ENCODE measurements at places on chromosomes 6 and 20. TPM values are rescaled to one million over a fixed set of nuclear protein-coding genes. Genes with fewer than 3 reads are reported as not detected.

MAFB gene
- 113 TPM for polyA plus RNA-seq

BHLHE23 gene
- polyA plus RNA-seq, result not detected

BACH2 gene
- polyA plus RNA-seq, result 0.04 TPM

NCOA5 gene
- 6.0 TPM for polyA plus RNA-seq

CD93 gene
- 52.7 TPM for polyA plus RNA-seq

MAK gene
- 0.76 TPM for polyA plus RNA-seq

LAMA4 gene
- polyA plus RNA-seq, result not detected

TRIM40 gene
- not detected for polyA plus RNA-seq

FILIP1 gene
- polyA plus RNA-seq, result not detected

IMPG1 gene
- polyA plus RNA-seq, result not detected

GRCh38 chr20:22815603-22816315 lies 219.4 kb upstream of the SSTR4 start:
- no peak for DNase-seq

DNA sequence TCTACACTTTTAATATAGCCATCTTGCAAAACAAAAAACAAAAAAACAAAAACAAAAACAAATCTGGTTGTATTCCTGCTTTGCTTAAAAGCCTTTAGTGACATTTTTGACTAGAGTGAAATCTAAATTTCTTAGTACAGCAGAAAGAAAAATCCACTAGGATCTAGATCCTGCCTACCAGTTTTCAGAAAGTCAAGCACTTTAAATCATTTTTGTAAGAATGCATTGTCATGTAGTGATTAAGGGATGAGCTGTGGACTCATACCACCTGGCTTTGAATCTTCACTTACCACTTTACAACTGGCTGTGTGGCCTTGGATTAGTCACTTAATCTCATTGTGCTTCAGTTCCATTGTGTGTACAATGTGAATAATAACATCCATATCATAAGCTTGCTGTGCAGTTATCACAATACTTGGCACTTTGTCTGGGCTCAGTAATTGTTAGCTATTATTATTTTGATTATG lies 4.0 kb downstream of the MKKS start:
- DNase-seq, result no peak

DNA sequence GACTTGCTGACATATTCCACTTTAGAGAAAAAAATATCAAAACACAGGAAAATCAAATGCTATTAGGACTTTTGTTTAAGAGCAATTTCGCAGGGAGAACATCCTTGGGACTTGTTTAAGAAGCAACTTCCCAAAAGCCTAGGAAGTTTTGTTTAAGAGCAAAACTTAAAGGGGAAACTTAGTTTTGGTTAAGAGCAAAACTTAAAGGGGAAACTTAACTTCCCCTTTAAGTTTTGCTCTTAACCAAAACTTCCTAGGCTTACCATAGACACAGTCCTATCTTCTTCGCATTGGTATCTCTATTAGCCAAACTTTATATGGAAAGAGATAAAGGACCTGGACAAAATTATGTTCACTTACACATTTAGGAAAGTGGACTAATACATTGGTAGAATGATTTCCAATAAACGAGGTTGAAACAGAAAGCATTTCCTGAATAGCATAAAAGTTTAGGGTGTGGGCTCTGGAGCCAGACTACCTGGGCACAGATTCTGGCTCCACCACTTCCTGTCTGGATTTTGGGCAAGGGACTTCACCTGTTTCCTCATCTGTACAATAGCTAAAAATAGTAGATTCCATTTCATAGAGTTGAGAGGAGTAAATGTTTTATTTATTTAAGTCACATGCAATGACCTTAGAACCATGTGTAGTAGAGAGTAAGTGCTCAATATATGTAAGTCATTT lies 15.7 kb downstream of the PAQR8 start:
- peak; percentile 12 for DNase-seq

DNA sequence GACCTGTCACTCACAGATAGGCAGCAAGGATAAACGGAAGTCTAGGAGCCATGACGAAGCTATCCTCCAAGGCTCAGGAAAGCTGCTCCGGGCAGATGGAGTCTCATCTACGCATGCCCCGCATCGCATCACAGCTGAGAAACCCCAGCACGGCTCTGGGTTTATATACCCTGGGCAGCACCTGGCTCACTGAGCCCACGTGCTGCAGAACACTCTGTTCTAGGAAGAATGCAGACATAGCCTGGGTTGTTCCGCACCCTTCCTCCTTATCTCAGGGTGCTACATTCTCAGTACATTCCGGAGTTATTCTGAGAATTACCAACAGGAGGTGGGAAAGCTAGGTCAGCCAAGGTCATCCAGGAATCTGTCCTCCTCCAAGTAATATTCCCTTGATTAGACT lies 260.4 kb downstream of the CBLN4 start:
- DNase-seq, result no peak

DNA sequence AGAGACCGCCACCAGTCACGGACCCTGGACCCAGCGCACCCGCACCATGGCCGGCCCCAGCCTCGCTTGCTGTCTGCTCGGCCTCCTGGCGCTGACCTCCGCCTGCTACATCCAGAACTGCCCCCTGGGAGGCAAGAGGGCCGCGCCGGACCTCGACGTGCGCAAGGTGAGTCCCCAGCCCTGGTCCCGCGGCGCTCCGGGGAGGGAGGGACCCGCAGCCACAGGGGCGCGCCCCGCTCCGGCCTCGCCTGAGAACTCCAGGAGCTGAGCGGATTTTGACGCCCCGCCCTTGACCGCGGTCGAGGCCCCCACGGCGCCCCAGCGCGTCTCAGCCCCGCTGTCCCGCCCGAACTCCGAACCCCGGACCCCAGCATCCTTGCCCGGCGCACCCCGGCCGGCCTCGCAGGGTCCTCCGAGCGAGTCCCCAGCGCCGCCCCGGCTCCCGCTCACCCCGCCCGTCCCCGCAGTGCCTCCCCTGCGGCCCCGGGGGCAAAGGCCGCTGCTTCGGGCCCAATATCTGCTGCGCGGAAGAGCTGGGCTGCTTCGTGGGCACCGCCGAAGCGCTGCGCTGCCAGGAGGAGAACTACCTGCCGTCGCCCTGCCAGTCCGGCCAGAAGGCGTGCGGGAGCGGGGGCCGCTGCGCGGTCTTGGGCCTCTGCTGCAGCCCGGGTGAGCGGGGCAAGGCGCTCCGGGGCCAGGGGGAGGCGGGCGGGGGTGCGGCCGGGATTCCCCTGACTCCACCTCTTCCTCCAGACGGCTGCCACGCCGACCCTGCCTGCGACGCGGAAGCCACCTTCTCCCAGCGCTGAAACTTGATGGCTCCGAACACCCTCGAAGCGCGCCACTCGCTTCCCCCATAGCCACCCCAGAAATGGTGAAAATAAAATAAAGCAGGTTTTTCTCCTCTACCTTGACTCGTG lies at the start of gene OXT:
OXT (plus strand) TSS at position 11 of the 920 bp plus-strand sequence; CDS start at position 47, 36 bp downstream.
- peak; percentile 47 for DNase-seq

DNA sequence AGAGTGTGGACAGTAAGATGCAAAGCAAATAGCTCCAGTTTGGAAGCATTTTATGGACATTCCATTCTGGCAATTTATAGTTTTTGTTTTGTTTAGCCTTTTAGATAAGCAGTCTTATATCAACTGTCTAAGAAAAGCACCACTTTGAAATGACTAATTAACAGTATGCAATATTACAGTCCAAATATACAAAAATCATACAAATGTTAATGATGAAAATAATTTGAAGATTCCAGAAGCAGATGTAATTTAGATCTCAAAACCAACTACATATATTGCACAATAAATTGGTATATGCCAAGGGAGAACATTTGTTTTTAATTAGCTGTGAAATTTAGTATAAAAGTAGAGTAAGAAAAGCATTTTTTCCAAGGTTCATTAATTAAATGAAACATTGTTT lies 158.8 kb downstream of the KIF6 start:
- DNase-seq, result no peak

DNA sequence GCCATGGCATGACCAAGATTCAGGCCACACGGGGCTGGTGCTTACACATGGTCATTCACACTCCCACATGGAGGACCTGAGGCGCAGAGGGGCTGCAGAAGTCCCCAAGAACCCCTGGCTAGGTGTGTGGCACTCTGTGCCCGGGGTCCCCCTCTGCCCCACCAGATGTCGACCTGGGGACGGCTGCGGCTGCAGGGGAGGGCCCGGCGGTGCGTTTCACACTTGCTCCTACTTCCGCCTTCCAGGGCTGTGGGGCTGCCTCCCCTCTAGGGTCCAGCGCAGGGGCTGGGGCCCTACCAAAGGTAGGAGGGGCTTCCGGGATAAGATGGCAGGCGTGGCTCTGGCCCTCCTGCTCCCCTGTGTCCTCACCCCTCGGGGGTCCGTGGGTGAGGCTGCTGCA lies 81.1 kb upstream of the SLCO4A1 start:
- peak; percentile 3 for DNase-seq

- DNase-seq, result no peak
Observed at GRCh38 chr6:157186785-157187181, 136.5 kb downstream of the TMEM242 start.

DNA sequence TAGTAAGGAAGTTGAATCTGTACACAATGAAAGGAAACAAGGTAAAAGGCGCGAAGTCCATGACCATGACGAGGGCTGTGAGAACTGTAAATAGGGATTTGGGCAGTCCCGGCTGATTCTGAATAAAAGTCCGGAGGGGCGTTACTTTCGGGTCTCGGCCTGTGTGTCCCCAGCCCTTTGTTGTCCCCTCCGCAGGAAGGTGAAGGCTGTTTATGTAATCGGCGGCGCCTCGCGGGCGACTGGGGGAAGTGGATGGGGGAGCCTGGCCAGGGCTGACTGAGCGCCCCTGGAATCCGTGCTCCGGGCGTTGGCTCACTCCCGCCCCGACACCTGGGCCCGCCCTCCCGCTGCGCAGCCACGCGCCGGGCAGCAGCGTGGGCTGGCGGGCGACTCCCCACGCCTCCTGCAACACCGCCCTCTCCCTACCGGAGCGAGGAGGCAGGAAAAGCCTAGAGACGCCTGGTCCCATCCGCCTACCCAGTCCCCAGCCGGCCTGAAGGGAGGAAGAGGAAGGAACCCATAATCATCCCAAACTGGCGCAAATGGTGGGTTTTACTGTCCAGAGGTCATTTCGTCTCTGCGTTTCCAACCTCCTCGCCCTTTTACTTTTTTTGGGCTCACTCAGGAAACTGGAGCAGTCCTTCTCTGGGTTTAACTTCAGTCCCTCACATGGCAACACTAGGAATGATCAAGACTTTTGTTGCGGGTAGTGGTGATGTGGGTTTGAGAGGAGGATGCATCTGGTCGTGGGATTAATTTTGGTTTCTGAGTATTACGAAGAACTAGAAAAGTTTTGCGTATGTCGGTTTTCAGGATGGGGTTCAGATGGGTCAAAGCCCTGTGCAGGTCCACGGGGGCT lies 12.1 kb downstream of the TRIM31 start:
- DNase-seq, result peak; percentile 17

GRCh38 chr20:11850901-11851300 lies 66.8 kb upstream of the BTBD3 start:
- no peak for DNase-seq

- no peak for DNase-seq
Observed at GRCh38 chr20:3461911-3462677, 8.7 kb upstream of the ATRN start.

GRCh38 chr6:99032396-99032795 lies 84.7 kb upstream of the FBXL4 start:
- DNase-seq, result no peak

DNA sequence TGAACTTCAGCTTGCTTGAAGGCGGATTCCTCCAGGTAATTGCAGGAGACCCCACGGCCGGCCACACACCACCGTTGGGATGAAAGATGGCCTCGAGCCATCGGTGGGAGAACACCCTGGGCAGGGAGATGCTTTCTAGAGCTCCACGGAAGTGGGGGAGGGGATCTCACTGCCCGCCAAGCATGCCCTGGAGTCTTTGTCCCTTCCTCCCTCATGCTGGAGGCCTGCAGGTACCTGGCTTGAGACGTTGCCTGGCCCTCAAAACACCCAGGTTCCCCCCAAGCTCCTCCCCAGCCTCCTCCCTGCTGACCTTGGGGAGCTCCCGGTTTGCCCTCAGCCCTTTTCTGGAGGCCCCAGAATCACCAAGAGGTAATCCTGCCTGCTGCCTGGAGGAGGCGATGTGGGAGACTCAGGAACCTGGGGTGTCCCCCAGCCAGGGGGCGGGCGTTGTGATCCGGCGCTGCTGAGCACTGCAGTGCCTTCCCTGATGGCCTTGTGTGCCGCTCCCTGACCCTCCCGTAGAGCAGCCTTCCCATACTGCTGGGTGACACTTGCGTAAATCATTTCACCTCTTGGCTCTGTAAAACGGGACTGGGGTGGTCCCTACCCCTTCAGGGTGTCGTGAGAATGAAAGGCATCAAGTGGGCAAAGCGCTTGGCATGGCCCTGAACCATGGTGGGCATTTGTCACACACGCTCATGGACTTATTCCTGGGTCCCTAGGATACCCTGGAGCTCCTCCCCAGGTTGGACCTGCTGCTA lies 91.4 kb downstream of the CEBPB start:
- DNase-seq, result peak; percentile 34

DNA sequence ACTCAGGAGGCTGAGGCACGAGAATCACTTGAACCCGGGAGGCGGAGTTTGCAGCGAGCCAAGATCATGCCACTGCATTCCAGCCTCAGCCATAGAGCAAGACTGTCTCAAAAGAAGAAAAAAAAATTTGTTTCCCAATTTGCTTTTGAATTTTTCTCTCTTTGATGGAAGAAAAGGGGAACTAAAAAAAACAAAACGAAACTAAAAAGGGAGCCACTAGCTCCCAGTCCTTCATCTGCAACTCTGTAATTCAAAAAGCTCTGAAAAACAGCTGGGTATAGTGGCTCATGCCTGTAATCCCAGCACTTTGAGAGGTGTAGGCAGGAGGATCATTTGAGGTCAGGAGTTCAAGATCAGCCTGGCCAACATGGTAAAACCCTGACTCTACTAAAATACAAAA lies 9.5 kb downstream of the OVOL2 start:
- no peak for DNase-seq

DNA sequence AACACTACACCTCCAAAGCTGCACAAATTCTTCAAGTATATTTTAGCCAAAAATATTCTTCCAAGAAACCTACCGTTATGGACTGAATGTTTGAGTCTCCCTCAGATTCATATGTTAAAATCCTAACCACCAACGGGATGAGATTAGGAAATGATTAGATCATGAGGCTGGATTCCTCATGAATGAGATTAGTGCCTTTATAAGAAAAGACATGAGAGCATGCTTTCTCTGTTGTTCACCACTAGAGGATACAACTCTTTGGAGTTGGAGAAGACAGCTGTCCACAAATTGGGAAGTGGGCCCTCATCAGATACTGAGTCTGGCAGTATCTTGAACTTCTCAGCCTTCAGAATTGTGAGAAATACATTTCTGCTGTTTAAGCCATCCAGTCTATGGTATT lies 7.1 kb upstream of the SLC17A4 start:
- no peak for DNase-seq

- no peak for DNase-seq
Observed at GRCh38 chr6:130132286-130132701, 90.5 kb downstream of the SAMD3 start.

GRCh38 chr20:8535403-8536261 lies 403.6 kb downstream of the PLCB1 start:
- peak; percentile 43 for DNase-seq

- DNase-seq, result no peak
Observed at GRCh38 chr6:139743664-139744437, 369.4 kb upstream of the CITED2 start.

DNA sequence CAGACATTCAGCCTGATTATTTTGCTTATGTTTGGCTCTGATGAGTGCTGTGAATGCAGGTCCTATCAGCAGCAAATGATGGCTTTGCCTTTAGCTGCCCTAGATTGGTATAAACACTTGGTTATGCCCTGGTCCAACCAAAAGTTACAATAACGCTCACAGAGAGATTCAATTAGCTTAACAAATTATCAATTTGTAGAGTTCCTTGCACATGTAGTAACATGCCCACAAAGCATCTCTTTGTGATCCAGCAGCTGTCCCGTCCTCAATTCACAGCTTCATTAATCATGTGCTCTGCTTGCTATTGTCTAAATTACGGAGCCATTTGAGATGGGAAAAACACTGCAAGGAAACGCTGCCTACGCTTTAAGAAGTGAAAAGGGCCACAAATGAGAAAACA lies 457.9 kb downstream of the HDGFL1 start:
- DNase-seq, result no peak
